ENCODE measurements at places on chromosomes 7 and 10.

- no peak for DNase-seq
These were observed 17.2 kb upstream of the STRIP2 start for GRCh38 chr7:129417073-129417472.

DNA sequence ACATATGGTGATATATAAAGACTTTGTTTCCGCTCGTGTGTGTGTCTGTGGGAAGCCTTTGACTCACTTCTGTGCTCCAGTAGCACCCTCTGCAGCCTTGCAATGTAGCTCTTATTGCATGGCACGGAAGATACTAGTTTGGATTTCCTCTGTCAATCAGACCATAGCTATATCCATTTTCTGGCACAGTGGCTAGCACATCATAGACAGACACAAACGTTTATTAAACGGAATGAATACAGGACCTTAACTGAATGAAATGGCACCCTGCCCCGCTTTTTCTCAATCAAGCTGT is 124.0 kb upstream of the PTPN20 start:
- no peak for DNase-seq

DNA sequence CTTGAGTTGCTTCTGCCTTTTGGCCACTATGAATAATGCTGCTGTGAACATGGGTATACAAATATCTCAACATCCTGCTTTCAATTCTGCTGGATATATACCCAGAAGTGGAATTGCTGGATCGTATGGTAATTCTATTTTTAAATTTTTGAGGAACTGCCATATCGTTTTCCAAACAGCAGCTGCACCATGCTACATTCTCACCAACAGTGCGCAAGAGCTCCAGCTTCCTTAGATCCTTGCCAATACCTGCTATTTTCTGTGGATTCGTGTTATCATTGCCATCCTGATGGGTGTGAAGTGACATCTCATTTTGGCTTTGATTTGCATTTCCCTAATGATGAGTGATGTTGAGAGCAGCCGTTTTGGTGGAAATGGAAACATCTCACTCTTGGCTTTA is 26.7 kb downstream of the FRMD4A start:
- no peak for DNase-seq

- DNase-seq, result no peak
These were observed 39.9 kb downstream of the JCAD start for GRCh38 chr10:30019468-30019867.

GRCh38 chr7:36231406-36231805 is 78.4 kb downstream of the EEPD1 start:
- no peak for DNase-seq

DNA sequence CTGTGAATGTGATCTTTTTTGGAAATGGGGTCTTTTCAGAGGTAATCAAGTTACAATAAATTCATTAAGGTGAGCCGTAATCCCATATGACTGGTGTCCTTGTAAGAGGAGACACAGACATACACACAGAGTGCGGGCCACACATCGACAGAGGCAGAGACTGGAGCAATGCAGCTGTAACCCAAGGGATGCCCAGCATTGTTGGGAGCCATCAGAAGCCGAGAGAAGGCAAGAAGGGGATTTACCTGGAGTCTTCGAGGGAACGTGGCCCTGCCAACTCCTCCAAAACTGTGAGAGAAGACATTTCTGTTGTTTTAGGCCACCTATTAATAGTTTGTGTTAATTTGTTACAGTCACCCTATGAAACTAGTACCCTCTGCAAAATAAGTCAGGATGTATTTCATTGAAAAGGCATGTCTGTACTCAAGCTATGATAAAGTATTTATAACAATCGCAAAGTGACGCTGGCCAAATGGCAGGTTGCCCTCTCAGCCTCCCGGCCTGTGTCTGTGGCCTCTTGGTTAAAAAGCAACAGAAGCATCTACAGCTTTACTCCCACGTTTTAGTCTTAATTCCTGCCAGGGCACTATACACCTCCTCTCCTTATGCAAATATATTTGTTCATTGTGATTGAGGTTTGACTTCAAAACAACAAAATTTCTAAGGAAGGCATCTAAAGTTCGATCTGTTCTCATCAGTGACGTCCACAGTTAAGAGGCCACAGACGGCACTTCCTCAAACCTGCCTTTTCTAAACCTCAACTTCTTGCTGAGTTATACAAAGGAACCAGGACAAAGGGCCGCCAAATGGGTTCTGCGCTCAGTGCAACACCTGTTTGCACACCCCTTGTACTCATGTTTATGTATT is 46.8 kb downstream of the HIPK2 start:
- no peak for DNase-seq

DNA sequence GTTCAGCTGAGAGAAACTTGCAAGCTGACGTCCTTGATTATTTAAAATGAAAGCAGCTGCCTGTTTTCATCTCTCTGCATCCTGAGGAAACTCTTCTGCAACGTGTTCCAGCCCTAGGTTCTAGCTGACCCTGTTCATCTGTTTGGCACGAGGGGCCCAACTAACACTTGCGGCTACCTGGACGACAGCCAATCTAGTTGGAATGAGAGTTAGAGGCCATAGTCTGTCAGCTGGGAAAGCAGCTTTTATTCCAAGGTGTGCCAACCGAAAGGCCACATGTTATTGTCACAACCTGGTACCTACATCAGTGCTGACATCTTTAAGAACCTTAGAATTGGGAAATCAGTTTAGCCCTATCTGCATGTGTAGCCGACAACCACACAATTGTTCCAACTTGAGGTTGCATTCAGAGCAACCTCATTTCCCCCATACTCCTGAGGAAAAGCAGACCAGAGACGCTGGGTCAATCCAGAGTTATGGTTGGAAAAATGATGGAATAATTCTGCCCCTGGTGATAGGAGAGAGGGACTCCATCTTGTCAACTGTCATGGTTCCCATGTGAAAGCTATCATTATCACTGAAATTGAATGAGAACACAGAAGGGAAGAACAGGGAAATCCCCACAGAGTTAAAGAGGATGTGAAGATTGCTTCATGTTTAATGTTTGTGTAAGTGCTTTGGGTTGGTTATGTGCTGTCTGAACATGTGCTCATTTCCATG is 121.6 kb downstream of the EGFR start:
- DNase-seq, result peak; percentile 37

- no peak for DNase-seq
These were observed 29.9 kb downstream of the BMPR1A start for GRCh38 chr10:86786368-86786767.

DNA sequence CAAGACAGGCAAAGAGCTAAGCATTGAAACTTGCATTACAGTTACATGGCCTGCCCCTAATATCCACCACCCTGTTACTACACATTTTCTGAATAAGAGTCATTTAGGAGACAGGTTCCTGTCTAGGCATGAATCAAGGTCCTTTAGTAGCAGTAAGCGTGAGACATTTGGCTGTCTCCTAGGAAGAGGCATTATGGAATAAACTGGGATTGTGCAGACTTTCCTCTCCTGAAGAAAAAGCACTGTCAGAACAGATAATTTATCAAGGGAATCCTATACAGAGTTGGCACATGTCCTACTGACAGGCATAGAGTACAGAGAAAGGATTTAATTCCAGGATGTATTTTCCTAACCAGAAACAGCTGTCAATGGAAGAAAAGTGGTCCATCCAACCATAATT is 111.9 kb downstream of the INHBA start:
- no peak for DNase-seq

DNA sequence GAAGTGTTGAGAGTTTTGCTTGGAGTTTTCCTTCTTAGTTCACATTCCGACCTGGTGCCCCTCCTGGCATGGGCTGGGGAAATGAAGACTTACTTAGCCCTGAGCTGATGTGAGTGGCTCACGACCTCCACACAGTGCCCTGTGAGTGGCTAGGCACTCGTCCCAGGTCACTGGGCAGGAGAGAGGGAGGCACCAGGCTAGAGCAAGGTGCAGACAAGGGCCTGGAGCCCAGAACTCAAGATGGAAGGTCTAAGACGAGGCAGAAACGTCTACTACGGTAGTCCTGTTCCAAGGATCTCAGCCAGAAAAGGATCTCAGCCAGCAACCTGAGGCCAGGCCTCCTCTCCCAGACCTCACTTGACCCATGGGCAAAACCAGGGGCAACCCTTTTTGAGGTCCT is 22.4 kb downstream of the ANXA11 start:
- DNase-seq, result no peak

DNA sequence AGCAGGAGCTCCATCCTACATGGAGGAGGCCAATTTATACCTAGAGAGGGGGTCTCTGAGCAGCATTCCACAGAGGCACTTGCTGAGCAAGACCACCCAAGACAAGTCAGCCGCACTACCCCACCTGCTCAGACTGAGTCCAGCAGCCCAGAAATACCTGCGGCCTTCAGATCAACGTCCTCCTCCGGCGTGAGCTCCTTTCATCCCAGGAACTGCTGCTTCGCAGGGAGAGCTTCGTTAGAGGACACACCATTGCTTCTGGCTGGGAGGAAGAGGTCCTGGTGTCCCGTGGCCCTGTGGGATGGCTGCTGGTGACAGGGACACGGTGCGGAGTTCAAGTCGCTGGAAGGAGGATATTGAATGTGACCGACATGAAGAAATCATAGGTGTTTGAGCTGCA is 216.9 kb upstream of the PPP2R2D start:
- no peak for DNase-seq

DNA sequence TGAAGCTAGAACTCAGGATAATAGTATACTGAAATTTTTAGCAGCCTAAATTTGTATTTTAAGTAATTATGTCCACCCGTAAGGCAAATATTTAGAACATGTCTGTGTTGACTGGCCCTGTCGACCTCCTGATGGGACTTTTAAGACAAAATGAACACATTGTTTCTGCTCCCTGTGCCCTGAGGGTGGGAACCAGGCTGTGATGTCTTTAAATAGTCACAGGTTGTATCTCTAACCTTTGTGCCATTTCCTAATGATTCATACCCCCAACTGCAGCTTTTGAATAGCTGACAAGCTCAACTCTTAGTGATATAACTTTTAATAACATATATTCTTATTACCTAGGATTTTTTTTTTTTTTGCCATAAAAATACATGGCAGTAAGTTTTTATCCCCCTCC is 494.9 kb upstream of the AKR1E2 start:
- no peak for DNase-seq

DNA sequence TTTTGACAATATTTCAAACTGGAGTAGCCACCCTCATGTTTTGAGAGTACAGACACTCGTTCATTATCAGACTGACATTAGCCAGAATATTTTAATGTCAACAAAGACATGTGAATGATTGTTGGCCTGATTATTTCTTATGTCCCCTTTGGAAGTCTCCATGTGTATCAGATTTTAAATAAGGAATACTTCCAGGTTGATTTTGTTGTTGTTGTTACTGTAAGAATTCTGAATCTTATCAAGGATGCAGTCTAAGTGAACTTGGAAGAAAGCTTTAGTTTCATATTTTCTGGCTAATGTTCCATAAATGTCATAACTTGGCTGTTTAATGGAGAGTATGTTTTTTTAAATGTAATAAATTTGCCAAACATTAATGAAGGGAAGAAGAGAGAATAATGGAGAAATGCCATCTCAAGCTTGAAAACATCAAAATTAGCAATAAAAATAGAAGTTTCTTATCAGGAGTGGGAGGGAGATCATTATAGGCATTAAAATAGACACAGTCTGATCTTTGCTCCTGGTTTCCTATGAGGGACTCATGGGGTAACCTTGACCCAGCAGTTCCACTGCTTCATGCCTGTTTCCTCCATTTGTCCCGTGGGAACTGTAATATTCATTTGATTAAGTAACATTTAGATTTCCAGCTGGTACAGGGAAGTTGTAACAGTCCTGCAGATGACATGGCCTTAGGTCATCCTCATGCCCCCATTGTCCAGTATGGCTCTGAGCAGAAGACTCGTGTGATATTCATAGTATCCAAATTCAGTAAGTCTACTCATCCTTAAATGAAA is 122.4 kb upstream of the KIAA1217 start:
- no peak for DNase-seq

DNA sequence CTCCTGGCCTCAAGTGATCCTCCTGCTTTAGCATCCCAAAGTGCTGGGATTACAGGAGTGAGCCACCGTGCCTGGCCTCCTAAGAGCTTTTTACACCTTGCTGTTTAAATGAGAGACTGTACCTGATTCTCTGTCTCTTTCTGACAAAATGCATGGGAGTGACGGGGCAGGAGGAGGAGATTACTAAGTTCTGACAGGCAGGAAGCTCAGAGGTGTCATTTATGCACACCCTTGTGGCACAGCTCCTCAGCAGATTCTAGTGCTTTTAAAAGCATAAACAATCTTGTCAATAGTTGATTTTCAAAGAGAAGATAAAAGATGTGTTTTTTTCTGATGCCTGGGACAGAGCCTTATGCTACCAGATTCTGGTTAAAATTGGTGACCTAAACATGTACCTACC is 39.7 kb upstream of the STEAP4 start:
- no peak for DNase-seq

GRCh38 chr7:104836976-104837375 is 177.0 kb upstream of the KMT2E start:
- DNase-seq, result no peak

GRCh38 chr7:111730476-111731300 is 168.4 kb upstream of the IMMP2L start:
- no peak for DNase-seq

DNA sequence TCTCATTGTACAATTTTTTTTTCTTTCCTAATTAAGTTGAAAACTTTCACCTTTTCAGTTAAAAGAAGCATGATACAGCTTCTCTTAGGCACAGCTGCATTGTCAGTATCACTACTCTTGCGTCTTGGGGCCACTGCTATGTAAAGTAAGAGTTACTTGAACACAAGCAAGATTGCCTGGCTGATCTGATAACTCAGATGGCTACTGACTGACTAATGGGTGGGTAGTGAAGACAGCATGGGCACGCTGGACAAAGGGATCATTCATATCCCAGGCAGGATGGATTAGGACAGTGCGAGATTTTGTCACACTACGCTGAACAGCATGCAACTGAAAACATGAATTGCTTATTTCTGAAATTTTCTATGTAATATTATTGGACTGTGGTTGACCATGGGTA is 11.6 kb upstream of the ADAMTS14 start:
- DNase-seq, result no peak

GRCh38 chr7:2062648-2063047 is 170.1 kb downstream of the MAD1L1 start:
- DNase-seq, result no peak

DNA sequence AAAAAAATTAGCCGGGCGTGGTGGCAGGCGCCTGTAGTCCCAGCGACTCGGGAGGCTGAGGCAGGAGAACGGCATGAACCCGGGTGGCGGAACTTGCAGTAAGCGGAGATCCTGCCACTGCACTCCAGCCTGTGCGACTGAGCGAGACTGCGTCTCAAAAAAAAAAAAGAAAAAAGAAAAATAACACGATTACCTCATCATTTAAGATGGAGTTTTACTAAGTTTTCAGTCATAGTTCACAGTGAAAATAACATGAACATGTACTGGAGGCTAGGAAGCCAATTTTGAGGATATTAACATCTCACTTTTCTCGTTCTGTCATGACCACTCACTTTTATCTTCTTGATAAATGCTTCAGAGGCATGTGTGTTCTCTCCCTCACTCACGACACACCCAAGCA is 3.1 kb upstream of the RUNDC3B start:
- no peak for DNase-seq

GRCh38 chr7:90708841-90709317 is 112.8 kb downstream of the CDK14 start:
- DNase-seq, result no peak
